ENCODE measurements at places on chromosomes 3 and 15. TPM values are rescaled to one million over a fixed set of nuclear protein-coding genes. Genes with fewer than 3 reads are reported as not detected.

DNA sequence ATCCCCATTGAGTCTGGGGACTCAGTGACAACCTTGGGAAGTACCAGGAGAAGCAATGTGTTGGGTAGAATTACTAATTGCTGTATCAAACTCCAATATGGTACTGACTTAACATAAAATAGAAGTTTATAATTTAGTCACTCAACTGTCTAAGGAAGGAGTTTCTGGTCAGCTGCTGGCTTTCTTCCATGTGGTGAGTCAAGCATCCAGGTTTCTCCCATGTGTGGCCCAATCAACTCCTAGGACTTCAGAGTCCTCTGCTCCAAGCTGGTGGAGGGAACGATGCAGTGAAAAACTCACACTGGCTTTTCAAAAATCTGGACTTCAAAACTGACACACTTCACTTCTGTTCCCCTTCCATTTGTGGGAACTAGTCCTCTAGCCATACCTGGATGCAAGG is 25.2 kb downstream of the WNT5A start:
- DNase-seq: no peak

DNA sequence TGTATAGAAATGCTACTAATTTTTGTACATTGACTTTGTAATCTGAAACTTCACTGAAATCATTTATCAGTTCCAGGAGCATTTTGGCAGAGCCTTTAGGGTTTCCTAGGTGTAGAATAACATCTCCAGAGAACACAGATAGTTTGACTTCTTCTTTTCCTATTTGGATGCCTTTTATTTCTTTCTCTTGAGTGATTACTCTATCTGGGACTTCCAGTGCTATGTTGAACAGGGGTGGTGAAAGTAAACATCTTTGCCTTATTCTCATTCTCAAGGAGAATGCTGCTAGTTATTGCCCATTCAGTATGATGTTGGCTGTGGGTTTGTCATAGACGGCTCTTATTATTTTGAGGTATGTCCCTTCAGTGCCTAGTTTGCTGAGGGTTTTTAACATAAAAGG is 697.9 kb upstream of the ROBO1 start:
- no peak for DNase-seq

The DUOXA1 gene
- not detected for total RNA-seq

DNA sequence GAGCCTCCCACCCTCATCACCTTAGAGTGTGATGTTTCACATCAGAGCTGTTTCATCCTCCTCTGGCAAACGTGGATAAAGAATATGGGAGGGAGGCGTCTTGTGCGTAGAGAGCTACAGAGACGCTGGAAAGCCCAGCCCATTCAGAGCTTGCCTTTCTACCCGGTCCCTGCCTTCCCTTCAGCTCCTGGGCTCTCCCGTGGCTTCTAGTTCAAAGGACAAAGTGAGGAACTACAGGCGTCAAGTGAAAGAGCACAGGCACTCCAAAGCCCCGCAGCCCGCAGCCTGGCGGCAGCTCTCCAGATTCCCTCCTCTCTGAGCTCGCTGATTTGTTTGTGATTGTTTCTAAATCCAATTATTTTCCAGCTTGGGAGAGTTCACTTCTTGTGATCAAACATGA is 197.1 kb upstream of the IGF1R start:
- no peak for DNase-seq

- DNase-seq: no peak
Measured at GRCh38 chr3:31081018-31081662, 186.7 kb upstream of the GADL1 start.

- no peak for DNase-seq
Measured at GRCh38 chr3:170528726-170529125, 57.1 kb downstream of the SLC7A14 start.

DNA sequence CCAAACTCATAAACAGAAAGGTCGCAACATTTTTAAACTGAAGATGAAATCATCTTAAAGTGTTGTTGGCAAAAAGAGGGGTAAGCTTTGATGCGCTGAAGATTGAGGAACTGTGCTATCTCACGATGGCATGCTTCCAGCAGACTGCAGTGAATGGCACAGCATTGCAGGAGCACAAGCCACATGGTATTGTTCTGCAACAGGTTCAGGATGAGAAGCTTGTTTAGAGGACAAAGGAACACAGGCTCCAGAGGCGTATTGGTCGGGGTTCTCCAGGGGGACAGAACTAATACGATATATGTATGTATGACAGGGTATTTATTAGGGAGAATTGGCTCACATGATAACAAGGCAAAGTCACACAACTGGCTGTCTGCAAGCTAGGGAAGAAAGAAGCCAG is 13.8 kb upstream of the PLD1 start:
- DNase-seq: no peak

- no peak for DNase-seq
Measured at GRCh38 chr15:96187341-96188305, 142.9 kb upstream of the NR2F2 start.

GRCh38 chr3:63687278-63688225 is 35.1 kb downstream of the SNTN start:
- no peak for DNase-seq

GRCh38 chr3:61560517-61561373 is 626 bp upstream of the PTPRG start:
- peak; percentile 68 for DNase-seq

GRCh38 chr3:109702976-109703375 is 365.6 kb upstream of the DPPA4 start:
- no peak for DNase-seq

The FEZF2 gene
- not detected for total RNA-seq

- peak; percentile 92 for DNase-seq
Measured at GRCh38 chr3:172142051-172142863, 102.9 kb downstream of the FNDC3B start.

DNA sequence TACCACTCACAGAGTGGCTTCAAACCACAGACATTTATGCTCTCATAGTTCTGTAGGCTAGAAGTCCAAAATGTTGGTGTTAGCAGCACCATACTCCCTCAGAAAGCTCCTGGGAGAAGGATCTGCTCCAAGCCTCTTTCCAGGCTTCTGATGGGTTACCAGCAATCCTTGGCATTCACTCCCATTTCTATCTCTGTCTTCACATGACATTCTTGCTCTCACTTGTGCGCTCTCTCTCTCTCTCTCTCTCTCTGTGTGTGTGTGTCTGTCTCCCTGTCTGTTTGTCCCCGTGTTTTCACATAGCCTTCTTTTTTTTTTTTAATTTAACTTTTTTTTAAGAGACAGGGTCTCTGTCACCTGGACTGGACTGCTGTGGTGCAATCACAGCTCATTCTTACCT is 26.3 kb downstream of the CDAN1 start:
- no peak for DNase-seq

DNA sequence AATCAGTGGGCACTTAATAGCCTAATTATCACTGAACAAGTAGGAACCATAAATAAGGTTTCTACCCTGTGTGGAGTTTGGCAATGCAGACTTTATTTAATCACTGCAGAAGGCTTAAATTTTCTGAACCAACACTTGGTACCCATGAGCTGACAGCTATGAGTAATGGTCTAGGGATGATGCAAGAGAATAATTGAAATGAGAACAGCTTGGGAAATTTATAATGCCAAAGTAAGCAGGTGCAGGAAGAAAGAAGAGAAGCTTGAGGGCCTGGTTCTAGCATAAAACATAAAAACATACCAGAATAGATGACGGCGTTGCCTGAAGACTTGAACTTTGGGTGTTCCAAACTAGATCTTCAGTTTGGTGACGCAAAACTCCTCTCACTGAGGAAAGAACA is 67.0 kb downstream of the IMPG2 start:
- no peak for DNase-seq

The RPL4 gene
- total RNA-seq: 3,818 TPM

GRCh38 chr3:22269831-22270230 is 518.8 kb upstream of the ZNF385D start:
- no peak for DNase-seq

The FAH gene
- total RNA-seq: 5.3 TPM

DNA sequence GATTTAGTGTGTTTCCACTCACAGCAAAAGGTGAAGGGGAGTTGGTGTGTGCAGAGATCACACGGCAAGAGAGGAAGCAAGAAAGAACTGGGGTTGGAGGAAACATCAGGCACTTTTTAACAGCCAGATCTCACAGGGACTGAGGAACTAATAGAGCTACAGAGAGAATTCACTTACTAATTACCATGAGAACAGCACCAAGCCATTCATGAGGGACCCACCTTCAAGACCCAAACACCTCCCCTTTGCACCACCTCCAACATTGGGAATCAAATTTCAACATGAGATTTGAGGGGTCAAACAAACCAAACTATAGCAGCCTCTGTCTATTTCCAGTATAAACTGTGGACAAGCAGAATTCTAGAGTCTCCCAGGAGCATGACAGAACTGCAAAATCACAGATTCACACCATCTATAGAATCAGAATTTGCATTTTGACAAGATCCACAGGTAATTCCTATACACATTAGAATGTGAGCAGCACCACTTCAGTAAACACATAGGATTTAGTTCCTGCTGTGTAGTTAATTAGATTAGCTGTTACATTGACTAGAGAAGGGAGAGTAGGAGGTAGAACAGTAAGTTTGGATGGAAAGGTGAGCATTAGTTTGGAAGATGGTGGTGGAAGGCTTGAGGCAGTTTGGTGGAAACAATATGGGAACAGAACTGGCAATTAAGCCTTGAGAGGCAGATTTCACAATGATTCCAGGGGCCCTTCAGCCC is 311.7 kb downstream of the NSUN3 start:
- DNase-seq: no peak

The BFSP2 gene
- not detected for total RNA-seq
